ENCODE measurements at places on chromosomes 1 and 21.

DNA sequence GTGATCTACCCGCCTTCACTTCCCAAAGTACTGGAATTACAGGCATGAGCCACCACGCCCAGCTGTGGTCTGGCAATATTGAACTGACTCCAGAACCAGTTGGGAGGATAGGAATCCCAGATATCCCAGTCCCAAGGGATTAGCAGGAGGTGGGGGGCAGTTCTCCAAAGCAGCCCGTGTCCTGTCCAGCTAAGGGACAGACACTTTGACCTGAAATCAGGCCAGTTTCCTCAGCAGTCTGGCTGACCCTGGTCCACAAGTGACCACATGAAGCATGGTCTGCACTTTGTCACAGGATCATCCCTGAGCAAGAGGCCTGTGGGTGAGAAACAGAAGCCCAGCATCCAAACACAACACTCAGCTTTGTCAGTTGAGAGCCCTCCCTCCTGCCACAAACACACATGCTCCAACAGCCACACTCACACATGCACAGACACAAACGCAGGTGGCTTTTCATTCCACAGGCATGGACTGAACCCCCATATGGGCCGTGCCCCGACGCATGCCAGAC, 2.7 kb upstream of the FDPS start:
- no peak for DNase-seq

DNA sequence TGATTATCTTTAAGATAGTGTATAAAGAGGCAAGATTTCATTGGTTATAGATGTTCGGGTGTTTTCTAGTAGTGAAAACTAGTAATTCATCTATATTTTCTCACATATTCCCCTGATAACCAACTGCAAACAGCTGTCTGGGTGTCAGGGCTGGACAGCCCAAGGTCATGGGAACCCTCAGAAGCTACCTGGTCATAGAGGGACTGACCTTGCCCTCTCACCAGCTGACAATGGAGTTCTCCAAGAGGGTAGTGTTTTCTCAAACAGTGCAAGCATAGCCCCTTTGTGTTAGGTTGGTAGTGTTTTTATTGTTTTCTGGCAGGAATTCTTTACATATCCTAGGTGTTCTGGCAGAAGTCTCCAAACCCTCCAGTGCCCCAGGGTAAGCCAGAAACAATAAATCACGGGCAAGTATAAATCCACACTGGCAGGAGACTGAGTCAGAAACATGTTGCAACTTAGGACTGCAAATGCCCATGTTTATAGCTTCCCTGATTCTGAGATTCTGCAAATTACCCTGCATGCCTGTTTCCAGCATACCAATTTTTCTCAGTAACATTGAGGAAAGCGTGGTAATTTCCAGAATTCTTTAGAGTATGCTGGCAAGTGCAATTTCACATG, 82.8 kb upstream of the ATP1A1 start:
- DNase-seq, result no peak

DNA sequence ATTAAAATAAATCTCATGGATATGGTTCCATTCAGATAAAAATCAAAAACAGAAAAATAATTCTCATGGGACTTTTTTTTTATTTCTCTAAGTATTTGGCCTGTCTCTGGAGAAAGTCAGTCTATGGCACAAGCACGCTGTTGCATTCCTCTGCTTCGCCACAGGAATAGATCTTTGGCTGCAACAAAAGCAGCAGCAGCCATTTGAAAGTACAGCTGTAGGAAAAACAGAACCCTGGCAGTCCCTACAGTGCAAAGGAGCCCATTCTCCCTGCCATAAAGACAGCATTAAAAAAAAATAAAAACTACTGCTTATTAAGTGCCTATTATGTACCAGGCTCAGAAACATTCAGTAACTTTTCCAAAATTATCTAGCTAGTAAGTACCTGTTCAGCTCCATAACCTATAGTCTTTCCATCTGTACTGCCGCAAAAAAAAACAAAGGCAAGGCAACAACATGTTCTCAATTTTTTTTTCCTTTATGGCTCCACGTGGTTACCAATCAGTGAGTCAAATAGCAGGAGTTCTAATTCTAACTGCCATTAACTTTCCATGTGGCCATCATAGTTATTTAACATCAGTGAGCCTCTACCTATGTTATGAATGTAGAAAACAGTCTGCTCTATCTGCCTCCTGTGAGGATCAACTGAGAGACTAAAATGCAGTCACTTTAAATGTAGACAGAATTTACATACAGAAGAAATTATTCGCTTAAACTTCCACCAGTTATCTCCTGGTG, 22.7 kb downstream of the SLC35D1 start:
- DNase-seq, result no peak

DNA sequence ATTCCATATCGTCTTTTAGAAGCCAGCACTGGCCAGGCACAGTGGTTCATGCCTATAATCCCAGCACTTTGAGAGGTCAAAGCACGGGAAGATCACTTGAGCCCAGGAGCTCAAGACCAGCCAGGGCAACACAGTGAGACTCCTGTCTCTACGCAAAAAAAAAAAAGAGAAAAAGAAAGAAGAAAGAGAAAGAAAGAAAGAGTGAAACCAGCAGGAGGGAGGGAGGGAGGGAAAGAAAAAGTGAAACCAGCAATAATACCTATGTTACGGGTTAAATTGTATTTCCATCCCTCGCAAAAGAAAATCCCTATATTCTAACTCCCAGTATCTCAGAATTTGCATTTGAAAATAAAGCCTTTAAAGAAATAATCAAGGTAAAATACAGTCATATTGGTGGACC, 10.4 kb downstream of the COP1 start:
- DNase-seq, result no peak

- DNase-seq, result peak; percentile 38
Observed at GRCh38 chr1:169466259-169467230, 19.2 kb downstream of the SLC19A2 start.

All from CD4-positive, alpha-beta T cell (primary cell).